ENCODE measurements at places on chromosomes 5 and 9. TPM values are rescaled to one million over a fixed set of nuclear protein-coding genes. Genes with fewer than 3 reads are reported as not detected.

- no peak for DNase-seq
Observed at GRCh38 chr5:55711507-55712022, 559 bp downstream of the SLC38A9 start.

DNA sequence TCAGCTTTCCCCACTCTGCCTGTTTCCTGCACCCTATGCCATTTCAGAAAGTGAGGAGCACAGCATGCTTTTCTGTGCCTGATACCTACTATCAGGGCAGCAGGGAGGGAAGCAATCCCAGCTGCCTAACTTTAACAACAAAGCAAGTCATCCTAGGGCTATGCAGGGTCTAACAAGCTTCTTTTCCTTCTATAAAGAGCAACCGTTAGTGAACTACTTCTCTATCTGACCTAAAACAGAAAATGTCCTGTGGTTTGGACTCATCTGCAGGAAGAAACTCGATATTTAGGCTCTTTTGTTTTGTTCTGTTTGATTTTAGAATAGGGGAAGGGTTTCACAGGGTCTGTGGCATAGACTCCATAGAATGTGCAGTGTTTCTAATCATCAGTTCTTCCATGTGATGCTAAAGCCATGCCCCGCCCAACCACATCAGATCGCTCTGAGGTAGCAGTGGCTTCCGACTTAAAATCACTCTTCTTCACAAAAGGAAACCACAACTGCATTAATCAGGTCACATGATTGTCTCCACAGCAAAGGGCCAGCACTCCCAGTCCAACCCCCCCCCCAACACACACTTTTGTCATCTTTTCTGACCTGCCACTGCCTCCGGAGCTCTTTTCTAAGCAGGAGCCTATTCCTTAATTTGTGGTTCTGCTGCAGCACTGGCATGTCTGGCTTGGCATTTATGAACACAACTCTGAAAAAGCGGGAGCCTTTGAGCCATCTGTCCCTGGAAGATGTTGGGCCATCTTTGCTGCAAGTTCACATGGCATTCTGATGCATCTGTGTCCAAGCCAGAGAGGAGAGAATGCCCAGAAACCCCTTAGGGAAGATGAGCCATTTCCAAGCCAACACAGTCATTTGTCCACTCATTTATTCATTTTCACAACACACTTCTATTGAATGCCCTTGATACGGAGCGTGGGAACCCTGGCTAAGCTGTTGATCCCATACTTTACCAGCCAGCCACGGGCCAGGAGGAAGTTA lies 71.6 kb downstream of the CFAP90 start:
- DNase-seq: no peak

Gene COL23A1
- 1.2 TPM for total RNA-seq

Gene EPB41L4B
- total RNA-seq: 12.1 TPM

Gene WDR38
- total RNA-seq: 6.6 TPM

Gene CYSRT1
- total RNA-seq: 0.59 TPM

All from lower lobe of right lung (tissue), 2 donors.